HT1080 (cell line): ENCODE measurements at places on chromosomes 6 and 20. TPM values are rescaled to one million over a fixed set of nuclear protein-coding genes. Genes with fewer than 3 reads are reported as not detected.
A peak's percentile ranks its signal among the peaks of the same experiment; 100 is the strongest.

Gene CDSN
- total RNA-seq = not detected in 2 replicates

Gene HM13
- 64.3 and 83.5 TPM in 2 replicates for total RNA-seq

Gene TREML2
- not detected in 2 replicates for total RNA-seq

Gene ULBP1
- not detected in 2 replicates for total RNA-seq

Gene PRR18
- total RNA-seq = not detected in 2 replicates

- no peak for DNase-seq
These were observed 111.8 kb downstream of the MAP7 start for GRCh38 chr6:136438441-136438840.

DNA sequence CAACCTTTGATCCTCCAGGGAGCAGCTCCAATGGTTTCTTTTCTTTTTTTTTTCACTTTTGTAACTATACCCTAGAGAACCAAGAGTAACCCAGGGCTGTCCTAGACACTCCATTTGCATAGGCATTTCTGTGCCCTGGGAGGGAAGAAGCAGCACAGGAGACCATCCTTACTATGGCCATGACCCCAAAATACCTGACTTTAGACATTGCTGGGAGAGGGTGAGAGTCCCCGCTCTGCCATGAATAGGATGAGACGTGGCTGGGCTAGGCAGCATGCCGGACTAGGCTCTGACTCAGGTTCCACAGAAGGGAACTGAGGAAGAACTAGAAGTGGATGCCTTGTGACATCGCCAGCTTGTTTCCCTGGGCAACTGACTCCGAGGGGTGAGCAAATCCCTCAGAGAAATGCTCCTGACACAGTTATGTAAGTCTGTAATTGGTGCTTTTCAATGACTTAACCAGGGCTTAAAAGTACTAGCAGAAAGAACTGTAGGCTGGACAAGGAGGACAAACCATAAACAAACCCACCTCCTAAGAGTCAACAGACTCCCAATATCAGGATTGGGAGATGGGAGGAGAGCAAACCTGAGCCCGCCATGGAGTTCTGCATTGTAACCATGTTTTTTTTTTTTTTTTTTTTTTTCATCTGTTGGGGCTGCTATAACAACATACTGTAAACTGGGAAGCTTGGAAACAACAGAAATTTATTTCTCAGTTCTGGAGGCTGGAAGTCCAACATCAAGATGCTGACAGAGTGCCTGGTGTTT is 910 bp upstream of the ADTRP start:
- no peak for DNase-seq

GRCh38 chr6:45841062-45841461 is 174.6 kb downstream of the CLIC5 start:
- DNase-seq = no peak

DNA sequence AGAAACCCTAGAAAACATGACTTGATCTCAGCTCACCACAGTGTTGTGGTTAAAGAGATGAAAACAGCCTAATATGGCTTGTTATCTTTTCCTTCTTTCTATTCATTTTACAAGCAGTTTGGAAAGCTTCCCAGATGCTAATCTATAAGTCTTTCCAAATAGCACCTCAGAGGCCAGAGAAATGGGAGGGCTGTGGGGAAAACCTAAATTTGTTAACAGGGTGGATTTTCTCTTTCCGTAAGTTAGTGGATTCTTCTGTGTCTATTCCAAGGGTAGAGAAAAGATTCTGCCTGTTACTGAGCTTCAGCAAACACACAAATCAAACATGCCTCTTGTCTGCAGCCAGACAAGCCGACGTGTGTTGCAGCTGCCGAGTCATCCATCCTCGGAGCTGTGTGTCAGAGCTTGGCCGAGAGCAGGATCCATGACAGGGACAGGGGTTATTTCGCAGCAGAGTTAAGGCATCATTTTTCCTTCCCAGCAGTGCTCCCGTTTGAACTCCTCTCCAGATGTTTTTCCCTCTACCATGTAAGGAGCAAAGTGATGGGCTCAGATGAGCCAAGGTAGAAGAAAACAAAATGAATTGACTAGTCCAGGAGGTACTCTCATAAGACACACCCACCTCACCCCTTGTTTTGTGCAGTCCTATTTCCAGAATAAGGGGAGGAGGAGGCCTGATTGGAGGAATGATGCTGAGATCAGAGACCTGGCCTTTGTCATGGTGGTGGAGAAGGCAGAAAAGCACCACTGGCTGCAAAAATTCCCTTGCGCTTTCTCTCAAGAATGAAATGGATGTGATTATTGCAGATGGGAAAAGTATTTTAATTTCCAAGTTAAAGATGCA is 560.0 kb downstream of the C6orf118 start:
- peak; percentile 81 for DNase-seq

GRCh38 chr6:163288066-163288465 is 126.5 kb upstream of the QKI start:
- DNase-seq = no peak

DNA sequence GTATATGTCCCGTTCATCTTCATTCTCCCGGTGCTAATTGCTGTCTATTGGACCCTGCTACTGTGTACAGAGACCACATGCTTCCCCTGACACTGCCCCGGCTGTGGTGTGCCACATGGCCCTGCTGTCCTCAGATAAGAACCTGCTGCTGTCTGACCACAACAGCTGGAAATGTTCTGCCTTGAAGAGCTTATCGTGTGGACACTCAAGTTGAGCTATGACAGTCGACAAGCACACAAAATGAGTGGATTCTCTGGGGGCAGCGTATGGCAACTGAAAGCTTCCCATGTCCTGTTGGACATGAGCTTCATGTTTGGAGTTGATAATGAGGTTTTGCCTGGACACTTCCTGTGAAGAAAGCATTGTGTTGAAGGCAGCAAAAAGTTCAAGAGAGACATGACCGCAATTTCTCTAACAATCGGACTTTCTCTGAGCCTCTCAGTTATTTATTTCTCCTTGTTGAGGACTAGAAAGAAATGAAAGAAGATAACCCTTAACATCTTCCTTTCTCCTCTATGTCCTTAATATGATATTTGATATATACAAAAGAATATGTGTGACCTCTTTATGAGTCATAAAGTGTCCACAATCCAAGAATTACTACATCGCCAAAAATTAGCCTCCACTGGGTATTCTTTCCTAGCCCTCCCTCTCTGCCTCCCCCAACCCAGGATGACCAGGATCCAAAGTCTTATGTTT is 187.1 kb upstream of the TCF21 start:
- peak; percentile 21 for DNase-seq

- peak; percentile 70 for DNase-seq
These were observed 129.8 kb downstream of the FOXO3 start for GRCh38 chr6:108690326-108691049.

DNA sequence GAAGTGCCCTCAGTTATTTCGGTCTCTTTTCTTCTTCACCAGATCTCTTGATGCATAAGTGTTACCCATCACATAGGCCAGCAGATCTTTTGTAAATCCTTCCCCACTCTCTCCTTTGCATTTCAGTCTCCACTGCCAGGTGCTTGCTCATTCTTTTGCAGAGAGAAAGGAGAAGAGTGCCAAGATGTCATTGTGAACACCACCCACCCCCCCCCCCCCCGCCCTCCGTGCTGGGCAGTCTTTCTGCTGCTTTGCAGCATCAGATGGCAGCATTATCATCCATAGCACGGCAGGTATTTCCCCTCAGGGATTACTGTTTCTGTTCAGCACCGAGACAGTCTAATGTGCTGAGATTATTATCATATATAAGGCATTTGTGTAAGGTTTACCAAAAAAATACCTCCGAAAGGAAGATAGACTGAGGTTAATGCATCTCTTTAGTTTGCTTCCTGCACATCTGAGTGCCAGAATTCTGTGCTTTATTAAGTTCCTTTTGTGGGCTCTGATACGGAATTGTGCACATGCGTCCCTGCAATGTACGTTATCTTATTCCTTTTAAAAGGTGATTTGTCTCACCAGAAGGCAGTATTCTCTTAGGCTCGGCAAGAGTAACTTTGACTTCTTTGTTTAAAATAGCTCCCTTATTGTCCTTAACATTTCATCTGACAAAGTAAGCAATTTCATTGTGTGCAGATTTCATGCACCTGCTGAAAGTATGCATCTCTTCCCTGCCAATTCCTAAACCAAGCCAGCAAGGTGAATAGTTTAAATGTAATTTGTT is 128.8 kb downstream of the PHACTR1 start:
- DNase-seq = no peak

DNA sequence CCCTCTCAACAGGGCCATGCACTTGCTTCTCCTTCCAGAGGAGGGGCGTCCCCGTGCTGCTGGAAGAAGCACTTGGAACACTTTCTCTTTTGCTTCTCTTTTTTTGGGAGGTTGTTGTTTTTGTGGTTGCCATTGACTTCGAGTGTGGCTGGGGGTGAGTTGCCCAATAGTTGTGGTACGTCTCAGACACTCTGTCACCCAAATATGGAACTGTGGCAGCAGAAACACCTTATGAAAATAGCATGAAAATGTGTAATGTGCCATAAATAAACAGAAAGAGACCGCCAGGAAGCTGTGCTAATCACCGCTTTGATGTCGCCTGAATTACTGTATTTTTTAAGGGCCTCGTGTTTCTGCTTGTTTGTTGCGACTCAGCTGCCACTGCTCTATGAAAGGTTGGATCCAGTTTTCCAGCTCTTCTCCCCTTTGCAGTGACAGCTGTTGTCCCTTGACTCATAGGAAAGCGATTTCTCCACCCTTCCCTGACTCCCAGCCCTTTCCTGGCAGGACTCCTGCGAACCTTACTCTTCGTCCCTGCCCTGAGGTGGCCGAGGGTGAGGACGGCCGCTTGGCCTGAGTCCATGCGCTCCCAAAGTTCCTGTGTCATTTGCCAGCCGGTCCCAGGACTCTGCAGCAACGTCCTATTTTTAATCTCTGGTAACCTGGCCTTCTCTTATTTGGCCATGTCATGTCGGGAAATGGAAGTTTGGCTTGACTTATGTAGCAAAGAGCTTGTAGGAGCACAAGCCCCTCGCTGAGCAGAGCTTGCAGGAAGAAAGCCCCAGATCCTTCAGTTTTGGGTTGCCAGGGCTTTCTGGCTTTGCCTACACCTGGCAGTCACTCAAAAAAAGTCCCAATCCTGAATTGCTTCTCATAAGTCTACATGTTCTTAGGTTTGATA is 694.6 kb downstream of the QKI start:
- DNase-seq = peak; percentile 77

- DNase-seq = no peak
These were observed 2.5 kb downstream of the NECAB3 start for GRCh38 chr20:33671573-33672288.

GRCh38 chr6:113750151-113750855 is 106.8 kb upstream of the MARCKS start:
- no peak for DNase-seq
